ENCODE measurements at places on chromosomes 3 and 15.

GRCh38 chr3:141426404-141427034 lies 58.2 kb downstream of the ZBTB38 start:
- DNase-seq: peak; percentile 47

DNA sequence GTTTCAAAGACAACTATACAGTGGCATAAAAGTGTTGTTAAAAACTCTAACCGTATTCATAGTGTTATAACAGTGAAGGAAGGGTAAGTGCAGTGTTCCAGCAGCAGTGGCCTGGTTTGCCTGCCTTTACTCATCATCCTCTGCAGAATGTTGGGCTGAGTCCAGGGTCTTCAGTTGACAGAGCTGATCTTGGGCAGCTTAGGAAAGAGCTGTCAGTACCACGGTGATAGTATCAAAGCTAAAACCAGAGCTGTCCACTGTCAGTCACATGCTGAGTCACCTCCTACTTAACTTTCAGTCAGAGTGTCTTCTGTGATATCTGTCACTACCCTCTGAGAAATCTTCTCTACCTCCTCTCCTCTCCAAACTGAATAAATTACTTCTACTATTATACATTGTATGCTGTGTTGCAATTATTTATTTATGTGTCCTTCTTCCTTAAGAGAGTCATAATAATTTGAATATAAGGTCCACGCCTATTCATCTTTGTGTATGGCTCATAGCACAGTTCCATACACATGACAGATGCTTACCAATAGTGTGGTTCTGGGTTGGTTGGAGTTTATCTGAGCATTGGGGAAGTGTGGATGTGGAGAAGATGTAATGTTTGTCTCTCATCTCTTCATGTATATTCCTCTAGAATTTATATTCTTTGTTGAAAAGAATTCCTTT lies 242.1 kb downstream of the ZIC1 start:
- no peak for DNase-seq

DNA sequence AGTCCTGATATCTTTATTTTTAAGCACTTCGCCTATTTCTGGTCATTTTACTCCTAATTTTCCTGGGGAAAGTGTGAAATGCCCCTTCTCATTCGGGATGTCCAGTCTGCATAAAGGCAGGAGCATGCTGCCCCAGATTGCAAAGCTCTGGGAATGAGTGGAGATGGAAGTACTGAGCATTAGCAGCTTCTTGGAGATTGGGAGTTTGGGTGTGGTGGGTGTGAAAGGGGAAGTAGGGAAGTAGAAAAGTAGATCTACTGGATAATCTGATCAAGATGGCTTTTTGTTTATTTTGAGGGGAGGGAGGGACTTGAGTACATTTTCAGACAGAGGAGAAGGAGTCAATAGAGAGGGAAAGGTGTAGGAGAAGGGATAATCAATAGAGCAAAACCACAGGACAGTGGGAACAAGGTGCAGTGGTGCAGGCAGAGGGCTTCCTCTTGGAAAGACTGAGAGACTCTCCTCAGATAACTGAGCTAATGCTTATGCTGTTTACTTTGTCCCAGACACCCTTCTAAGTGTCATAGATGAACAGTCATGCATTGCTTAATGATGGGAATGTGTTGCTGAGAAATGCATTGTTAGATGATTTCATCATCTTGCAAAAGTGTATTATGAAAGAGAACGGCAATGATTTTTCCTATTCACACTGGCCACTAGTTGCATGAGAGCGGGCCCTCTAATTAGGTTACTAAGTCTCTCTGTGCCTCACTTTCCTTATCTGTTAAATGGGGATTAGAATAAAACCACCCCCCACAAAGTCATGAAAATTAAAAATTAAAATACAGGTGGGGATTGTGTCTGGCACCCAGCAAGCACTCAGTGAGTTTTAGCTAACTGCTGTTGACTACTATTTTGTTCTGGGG lies 45.5 kb downstream of the PHLDB2 start:
- peak; percentile 99 for DNase-seq

DNA sequence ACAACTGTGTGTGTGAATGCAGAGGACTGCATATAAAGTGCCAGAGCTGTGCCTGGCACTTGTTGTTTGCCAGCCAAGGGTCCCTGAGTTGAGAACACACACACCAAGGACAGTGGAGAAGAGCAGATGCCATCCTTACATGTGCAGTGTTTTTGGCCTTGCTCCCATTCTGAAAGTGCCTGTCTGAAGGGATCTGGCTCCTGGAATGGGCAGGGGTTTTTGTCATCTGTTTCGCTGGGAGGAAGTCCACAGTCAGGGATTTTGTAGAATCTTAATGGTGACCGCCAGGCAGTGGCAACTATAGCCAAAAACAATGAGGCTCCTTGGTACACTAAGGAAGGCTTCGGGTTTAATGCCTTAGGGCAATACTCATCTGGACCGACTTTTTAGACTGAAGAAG lies 63.7 kb downstream of the DUT start:
- no peak for DNase-seq

DNA sequence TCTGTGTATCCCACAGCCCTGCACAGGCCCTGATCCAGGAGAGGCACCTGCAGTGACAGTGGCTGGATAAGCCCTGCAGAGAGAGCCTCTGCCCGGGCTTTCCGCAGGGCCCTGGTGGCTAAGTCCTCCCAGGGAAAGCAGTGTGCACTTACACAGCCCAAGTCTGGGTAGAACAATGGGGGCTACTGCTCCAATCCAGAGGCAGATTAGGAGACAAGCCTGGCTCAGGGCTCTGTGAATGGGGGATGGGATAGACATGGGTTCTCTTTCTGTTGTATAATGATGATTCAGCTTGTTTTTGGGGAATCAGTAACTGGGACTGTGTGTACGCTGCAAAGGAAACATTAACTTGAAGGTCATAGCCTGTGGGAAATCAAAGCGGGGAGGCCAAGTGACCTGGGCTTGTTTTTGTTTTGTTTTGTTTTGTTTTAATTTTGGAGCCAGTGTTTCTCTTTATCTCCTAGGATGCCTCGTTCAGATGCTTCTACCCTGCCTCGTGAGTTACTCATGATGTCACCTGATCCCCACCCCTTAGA lies 4.1 kb upstream of the ALDH1L1 start:
- DNase-seq: peak; percentile 92

DNA sequence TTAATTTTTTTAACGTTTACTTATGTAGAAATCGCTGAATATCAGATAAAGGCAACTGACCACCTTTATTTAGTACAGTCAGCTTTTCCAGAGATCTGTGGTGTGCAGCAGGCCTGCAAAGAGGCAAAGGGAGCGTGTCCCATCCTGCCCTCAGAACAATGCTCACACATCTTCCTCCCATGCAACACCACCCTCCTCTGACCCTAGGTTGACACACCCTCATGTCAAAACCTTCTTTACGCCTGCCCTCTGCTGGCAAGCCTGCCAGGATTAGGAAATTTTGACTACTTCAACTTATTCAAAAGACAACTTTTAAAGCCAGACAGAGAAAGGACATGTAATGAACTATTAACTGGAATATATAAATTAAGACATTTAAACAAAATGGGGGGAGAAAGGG lies 513.7 kb downstream of the FOXP1 start:
- DNase-seq: peak; percentile 40

- peak; percentile 68 for DNase-seq
These were observed 33.0 kb upstream of the APH1B start for GRCh38 chr15:63244399-63244798.
